ENCODE measurements at places on chromosomes 5 and 9.

GRCh38 chr5:166341740-166342337, 1949.6 kb upstream of the WWC1 start:
- no peak for DNase-seq

DNA sequence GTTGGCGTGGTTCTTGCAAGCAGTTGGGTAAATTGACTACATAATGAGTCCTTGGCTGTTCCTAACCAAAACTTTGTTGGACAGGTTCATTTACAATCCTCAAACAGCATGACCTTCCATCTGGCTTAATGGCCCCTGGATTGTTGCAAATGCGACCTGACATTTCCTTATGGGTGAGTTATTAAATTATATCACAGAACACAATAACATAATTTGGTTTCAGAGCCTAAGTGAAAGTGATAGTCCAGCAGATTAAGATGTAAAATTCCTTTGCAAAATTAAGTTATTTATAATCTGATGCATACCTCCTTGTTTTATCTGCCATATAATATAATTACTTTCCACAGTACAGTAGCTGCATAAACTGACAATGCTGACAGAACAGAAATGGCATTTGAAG, 224.4 kb downstream of the TUSC1 start:
- no peak for DNase-seq

DNA sequence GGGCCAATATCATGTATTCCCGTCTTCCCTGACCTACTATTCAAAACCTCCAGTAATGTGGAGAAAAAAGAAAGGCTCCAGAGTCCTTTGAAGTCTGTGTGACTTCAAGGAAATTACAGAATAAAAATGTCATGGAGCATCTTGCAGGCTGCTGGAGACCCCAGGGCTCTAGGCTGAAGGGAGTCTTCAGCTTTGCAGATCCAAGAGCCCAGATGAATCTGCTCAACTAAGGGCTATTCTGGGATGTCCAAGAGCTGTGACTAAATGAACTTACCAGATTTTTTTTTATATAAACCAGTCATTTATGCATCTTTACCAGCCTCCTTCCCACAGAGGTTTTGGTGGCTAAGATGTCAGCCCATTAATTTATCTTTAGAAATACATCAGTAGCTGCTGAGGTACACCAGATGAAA, 167.3 kb downstream of the MUSK start:
- DNase-seq: no peak

GRCh38 chr9:81071108-81071507, 618.2 kb downstream of the TLE1 start:
- no peak for DNase-seq

- DNase-seq: no peak
Measured at GRCh38 chr5:170886210-170886894, 24.5 kb downstream of the RANBP17 start.

DNA sequence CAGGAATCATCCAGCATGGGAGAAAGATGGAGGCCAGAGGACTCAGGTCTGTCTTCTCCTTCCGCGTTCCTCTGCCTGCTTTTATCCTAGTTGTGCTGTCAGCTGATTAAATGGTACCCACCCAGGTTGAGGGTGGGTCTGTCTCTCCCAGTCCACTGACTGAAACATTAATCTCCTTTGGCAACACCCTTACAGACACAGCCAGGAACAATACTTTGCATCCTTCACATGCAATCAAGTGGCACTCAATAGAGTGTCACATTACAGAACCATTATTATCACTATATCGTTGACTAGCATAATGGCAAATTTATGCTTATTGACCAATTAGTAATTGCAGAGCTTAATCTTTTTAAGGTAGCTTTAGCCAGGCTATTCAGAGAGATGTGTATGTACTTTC, 64.8 kb downstream of the UNC13B start:
- no peak for DNase-seq

DNA sequence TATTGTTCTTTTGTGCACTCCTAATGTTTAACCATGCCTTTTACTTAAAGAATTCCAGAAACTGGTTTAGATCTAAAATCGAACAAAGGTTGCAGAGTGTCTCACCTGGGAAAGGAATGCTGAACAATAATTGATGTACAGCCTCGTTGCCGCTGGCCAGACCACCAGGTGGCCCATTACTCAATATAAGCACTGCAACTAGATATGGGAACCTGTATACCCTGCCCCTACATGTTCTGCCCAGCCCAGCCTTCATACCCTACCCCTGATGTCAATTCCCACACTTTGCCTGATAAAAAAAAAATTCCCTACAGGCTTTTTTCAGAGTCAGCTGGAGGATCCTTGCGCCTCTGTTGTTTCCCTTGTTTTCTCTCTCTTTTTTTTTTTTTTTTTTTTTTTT, 13.8 kb downstream of the HINT1 start:
- DNase-seq: no peak

DNA sequence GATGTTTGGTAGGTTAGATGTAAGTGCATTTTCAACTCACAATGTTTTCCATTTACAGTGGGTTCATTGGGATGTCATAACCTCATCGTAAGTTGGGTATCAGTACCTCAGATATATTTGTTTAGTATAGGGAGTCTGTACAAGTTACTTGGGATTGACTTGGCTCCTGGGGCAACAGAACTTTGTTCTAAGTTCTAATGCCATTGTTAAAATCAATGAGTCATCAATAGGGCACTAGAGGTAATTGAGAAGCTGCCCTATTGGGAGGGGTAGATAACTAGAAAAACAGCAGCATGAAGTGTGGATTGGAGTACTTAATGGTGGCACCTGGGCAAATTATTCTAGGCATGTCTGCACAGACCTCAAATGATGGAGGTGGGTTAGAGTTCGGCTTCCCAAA, 272.8 kb downstream of the DOCK8 start:
- no peak for DNase-seq

DNA sequence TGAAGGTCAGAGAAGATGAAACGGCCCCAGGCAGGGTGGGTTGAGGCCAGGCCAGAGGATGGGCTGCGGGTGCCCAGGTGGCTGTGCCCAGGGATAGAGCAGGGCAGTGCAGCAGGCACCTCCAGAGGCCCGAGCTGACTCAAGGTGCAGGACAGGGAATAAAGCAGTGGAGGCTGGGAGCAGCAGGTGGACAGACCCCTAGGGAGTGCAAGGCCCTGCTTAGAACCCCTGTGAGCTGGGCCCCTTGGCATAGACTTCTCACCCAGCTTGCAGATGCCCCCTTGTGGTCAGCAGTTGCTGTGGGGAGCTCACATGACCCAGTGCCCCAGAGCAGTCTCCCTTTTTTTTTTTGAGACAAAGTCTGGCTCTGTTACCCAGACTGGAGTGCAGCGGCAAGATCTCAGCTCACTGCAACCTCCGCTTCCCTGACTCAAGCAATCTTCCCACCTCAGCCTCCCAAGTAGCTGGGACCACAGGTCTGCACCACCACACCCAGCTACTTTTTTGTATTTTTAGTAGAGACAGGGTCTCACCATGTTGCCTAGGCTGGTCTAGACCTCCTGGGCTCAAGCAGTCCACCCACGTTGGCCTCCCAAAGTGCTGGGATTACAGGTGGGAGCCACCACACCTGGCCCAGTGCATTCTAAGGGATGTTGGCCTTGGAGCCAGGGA, 118.8 kb downstream of the WNK2 start:
- peak; percentile 89 for DNase-seq

- no peak for DNase-seq
Measured at GRCh38 chr9:126723807-126724172, 81.0 kb upstream of the ZBTB43 start.

GRCh38 chr9:77424993-77425392, 223.1 kb downstream of the GNA14 start:
- DNase-seq: no peak

DNA sequence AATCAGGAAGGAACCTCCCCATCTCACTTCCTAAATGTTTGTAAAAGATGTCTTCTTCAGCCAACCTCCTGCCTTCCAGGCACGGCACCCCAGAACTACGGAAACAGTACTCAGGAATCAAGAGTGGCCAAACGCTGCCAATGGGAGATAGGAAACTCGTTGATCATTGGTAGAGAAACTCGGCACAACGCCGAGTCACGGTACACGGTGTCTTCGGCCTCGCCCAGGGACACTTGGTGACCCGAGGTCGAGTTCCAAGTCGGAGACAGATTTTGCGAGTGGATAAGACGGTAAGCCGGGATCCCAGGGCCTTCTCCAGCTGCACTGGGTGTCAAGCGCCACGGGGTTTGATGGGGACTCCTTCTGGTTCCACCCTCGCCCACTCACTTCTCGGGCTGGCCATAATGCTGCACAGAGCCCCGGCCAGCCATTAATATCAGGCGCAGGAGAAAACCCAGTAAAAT, 343 bp downstream of the KIAA0825 start:
- DNase-seq: no peak

GRCh38 chr9:4056187-4056586, 243.7 kb downstream of the GLIS3 start:
- DNase-seq: no peak

- no peak for DNase-seq
Measured at GRCh38 chr9:89497257-89497963, 503 bp downstream of the SEMA4D start.

- DNase-seq: no peak
Measured at GRCh38 chr9:136678624-136679023, 8.6 kb downstream of the AGPAT2 start.

DNA sequence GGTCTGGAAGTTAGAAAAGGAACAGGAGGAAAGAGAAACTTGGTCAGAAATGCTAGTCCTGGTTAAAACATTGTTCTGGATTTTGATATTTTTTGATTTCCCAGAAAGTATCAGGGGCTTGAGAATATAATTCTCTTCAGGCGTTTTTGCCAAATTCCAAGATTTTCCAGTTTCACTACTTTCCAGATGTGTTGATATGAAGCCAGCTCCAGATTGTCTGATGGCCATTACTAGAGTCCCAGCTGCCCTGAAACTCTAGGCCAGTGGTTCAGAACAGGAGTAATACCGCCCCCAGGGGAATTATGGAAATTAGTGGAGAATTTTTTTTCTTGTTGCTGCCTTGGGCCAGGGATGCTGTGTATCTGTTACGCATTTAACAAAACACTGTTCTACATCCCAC, 88.6 kb downstream of the KCNN2 start:
- no peak for DNase-seq

GRCh38 chr5:164146223-164146622, 640.8 kb downstream of the MAT2B start:
- no peak for DNase-seq

DNA sequence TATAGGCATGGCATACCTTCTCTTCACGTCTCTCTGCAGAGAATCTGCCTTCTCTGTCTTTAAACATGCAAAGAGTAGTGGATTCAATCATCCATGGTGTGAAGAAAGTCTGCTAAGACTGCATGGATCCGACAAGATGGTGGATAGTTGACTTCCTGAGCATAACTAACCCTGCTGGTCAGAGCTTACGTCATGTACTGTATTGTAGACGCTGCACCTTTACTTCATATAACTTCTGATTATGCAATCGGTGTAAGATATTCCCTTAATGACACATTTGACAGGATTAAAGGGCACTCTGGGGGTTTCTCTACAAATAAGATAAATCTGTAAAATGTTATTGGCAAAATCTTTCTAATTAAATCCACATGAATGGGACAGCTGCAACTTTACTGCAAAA, 240.3 kb upstream of the NREP start:
- no peak for DNase-seq

GRCh38 chr5:132472431-132472830, 18.1 kb downstream of the IRF1 start:
- no peak for DNase-seq

Measured in vagina (tissue), 2 donors.